ENCODE measurements at places on chromosomes 7 and 10. TPM values are rescaled to one million over a fixed set of nuclear protein-coding genes. Genes with fewer than 3 reads are reported as not detected.

The DNAJB9 gene
- 65.9 TPM for total RNA-seq

The UCMA gene
- not detected for total RNA-seq

The SFTPA1 gene
- total RNA-seq = not detected

The TMEM229A gene
- total RNA-seq = 1.5 TPM

The TMEM140 gene
- 18.3 TPM for total RNA-seq

The OGDHL gene
- total RNA-seq = 16.3 TPM

The OR6V1 gene
- total RNA-seq = not detected

The NUTM2E gene
- 0.03 TPM for total RNA-seq
